ENCODE measurements at places on chromosomes 6 and 20. TPM values are rescaled to one million over a fixed set of nuclear protein-coding genes. Genes with fewer than 3 reads are reported as not detected.

DNA sequence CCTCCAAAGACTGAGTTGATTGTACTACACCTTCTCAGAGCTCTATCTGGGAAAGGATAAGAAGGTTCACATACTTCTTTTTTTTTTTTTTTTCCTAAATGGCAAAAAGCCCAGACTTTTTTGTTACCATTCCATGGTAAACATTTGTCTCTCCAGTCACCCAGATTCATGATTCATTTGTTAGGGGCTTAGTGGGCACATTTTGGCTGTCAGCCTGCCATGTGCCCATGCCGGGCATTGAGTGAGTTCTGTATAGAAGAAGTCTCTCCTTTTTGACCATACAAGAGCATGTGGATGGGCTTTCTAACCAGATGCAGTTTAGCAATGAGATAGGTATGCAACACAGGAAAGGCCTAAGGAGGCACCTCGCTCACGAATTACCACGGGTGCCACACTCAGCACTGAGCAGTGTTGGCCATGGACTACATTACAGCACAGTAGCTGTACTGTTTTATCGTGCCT is 447.5 kb upstream of the HSF2 start:
- DNase-seq, result no peak

- DNase-seq, result no peak
Observed at GRCh38 chr6:837380-837779, 144.4 kb upstream of the EXOC2 start.

TMEM170B gene
- total RNA-seq, result 5.6 TPM

VWA7 gene
- 1.6 TPM for total RNA-seq

GRCh38 chr6:44219053-44219814 is 2.5 kb downstream of the MYMX start:
- peak; percentile 75 for DNase-seq

Data from breast epithelium (tissue), 4 donors.